ENCODE measurements at places on chromosomes 4 and X. TPM values are rescaled to one million over a fixed set of nuclear protein-coding genes. Genes with fewer than 3 reads are reported as not detected.

DNA sequence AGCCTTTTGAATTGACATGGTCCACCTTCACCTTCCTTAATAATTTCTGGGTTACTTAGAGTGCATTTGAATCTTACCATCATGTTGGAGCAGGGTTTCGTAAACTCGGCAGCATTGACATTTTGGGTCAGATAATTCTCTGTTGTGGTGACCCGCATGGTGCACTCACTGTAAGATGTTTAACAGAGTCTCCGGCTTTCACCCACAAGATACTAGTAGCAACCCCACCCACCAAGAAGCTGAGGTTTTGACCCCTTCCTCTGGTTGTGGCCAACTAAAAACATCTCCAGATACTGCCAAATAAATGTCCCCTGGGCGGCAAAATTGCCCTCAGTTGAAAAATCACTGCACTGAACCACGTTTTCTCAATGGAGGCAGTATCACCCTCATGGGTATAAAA, 62.7 kb downstream of the CHST7 start:
- H3K27ac ChIP-seq: no peak overlapping the region
- H3K36me3 ChIP-seq: peaks cover 8% of the 10 kb centered on the region
- no peak for DNase-seq
- no peaks in the 10 kb centered on the region for H3K4me1 ChIP-seq
- H3K4me3 ChIP-seq: no peak overlapping the region

DNA sequence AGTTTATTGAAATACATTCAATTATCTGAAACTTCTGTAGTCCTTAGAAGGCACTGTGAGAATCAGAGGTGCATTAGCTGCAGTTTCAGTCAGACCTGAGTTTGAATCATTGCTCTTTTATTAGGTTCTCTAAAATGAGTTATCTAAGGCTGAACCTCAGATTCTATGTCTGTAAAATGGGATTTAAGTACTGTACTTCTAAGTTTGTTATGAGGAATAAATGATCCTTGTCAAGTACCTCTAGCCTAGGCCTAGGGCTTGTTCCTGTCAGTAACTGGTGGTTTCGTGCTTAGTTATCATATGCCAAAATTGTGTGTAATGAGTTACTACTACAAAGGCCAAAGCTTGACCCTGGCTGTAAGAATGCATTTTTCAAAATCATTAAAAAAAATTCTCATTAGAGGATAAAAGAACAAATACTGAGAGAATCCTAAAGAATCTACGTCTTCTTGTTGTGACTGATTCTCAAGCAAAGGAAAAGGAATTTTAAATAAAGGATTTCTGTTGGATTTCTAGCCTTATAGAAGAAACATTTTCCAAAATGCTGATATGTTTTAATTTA, 65.8 kb downstream of the SLIT2 start:
- no peaks in the 10 kb centered on the region for H3K27me3 ChIP-seq
- H3K27ac ChIP-seq: no peak overlapping the region
- no peak overlapping the region for H3K4me3 ChIP-seq
- DNase-seq: no peak
- no peaks in the 10 kb centered on the region for H3K4me1 ChIP-seq

- H3K4me3 ChIP-seq: no peak overlapping the region
- no peak for DNase-seq
- peaks cover 33% of the 10 kb centered on the region for H3K27me3 ChIP-seq
- no peaks in the 10 kb centered on the region for H3K4me1 ChIP-seq
- no peak overlapping the region for H3K27ac ChIP-seq
- H3K36me3 ChIP-seq: no peaks in the 10 kb centered on the region
Observed at GRCh38 chr4:121326597-121326996, 54.2 kb downstream of the QRFPR start.

DNA sequence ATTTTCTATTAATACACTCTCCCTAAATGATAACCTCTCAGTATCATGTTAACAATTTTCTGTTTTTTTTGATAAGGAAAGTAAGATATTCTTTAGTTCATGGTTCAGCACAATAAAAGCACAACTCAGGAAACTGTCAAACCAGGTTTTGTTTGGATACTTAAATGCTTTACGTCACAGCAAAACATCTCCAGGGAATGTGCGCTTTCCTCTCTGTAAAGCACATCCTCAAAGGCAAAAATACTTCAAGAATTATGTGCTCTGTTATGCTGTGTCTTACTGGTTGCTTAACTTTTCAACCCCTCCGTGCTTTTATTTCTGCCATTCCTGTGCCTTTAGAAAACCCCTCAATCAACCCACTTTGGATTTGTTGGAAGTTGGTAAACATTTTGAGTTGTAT, 27.8 kb downstream of the SNX25 start:
- no peak overlapping the region for H3K4me3 ChIP-seq
- no peaks in the 10 kb centered on the region for H3K36me3 ChIP-seq
- H3K27ac ChIP-seq: no peak overlapping the region
- no peak for DNase-seq
- H3K27me3 ChIP-seq: no peaks in the 10 kb centered on the region
- no peaks in the 10 kb centered on the region for H3K4me1 ChIP-seq

DNA sequence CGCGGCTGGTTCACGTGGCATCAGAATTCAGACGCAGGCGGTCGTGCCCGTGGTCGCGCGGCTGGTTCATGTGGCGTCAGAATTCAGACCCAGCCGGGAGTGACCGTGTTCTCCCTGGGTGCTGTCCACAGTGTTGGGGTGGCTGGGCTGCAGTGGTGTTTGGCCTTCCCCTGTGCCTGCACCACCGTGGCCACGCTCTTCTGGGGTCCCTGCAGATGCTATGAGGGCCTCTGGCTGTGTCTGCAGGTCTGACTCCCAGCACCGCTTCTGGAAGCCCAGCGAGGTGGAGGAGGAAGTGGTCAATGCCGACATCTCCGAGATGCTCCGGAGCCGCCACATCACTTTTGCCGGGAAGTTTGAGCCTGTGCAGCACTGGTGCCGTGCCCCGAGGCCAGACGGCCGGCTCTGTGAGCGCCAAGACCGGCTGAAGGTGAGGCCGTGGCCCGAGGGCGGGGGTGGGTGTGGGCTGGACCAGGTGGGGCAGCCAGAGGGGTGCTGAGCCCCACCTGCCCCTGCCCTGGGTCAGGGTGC, 26.4 kb downstream of the NKX1-1 start:
- H3K27me3 ChIP-seq: no peaks in the 10 kb centered on the region
- H3K4me3 ChIP-seq: no peak overlapping the region
- H3K36me3 ChIP-seq: no peaks in the 10 kb centered on the region
- no peaks in the 10 kb centered on the region for H3K4me1 ChIP-seq
- no peak overlapping the region for H3K27ac ChIP-seq

GRCh38 chr4:109833756-109834155, 6.0 kb downstream of the RRH start:
- no peaks in the 10 kb centered on the region for H3K27me3 ChIP-seq
- H3K4me1 ChIP-seq: no peaks in the 10 kb centered on the region
- no peak overlapping the region for H3K4me3 ChIP-seq
- no peak for DNase-seq

- no peaks in the 10 kb centered on the region for H3K27me3 ChIP-seq
- peaks cover 6% of the 10 kb centered on the region for H3K4me1 ChIP-seq
- H3K27ac ChIP-seq: no peak overlapping the region
- DNase-seq: no peak
Observed at GRCh38 chr4:112563431-112564200, 47.6 kb upstream of the NEUROG2 start.

GRCh38 chr4:83605210-83605609, 69.3 kb downstream of the GPAT3 start:
- peaks cover 14% of the 10 kb centered on the region for H3K36me3 ChIP-seq
- H3K4me1 ChIP-seq: peaks cover 9% of the 10 kb centered on the region
- no peak overlapping the region for H3K27ac ChIP-seq

DNA sequence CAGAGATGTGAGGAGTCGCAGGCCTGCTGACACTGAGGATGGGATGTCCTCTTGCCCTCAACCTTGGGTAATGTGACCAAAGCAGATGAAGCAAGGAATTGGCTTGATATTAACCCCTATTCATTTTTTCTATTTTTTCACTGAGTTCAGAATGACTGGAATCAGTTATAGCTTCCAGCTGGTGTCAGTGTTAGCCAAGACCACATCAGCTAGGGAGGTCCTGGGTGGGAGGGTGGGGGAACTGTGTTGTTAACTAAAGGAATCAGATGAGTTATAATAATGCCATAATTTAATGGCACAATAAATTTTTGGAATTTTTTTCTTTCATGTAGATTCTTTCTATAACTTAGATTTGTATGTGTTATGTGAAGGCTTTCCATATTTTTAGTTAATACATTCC, 91.9 kb downstream of the EGF start:
- H3K4me3 ChIP-seq: no peak overlapping the region
- no peak for DNase-seq
- no peak overlapping the region for H3K27ac ChIP-seq
- no peaks in the 10 kb centered on the region for H3K27me3 ChIP-seq

DNA sequence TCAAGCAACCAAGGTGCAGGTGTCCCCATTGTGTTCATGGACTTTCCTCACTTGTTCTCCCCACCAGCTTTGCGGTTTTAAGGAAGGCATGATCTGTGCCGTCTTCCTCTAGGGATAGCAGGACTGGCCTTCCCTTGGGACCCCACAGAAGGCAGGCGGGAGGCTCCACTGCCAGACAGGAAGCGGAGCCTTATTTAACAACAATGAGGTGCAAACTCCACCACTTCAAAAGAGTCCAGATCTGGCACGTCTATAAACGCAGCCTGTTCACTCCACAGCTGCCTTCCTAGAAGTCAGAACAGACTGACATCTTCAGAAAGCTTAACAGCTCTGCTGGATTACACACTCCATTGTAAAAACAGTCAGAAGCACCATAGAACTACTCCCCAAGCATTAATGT, 1.7 kb upstream of the GPR143 start:
- no peak overlapping the region for H3K27ac ChIP-seq
- H3K36me3 ChIP-seq: no peaks in the 10 kb centered on the region
- H3K4me3 ChIP-seq: no peak overlapping the region
- H3K27me3 ChIP-seq: no peaks in the 10 kb centered on the region

- peaks cover 14% of the 10 kb centered on the region for H3K4me1 ChIP-seq
- no peak overlapping the region for H3K4me3 ChIP-seq
- H3K27ac ChIP-seq: no peak overlapping the region
- no peak for DNase-seq
- H3K27me3 ChIP-seq: no peaks in the 10 kb centered on the region
- no peaks in the 10 kb centered on the region for H3K36me3 ChIP-seq
Observed at GRCh38 chr4:72977936-72978485, 91.5 kb downstream of the COX18 start.

DNA sequence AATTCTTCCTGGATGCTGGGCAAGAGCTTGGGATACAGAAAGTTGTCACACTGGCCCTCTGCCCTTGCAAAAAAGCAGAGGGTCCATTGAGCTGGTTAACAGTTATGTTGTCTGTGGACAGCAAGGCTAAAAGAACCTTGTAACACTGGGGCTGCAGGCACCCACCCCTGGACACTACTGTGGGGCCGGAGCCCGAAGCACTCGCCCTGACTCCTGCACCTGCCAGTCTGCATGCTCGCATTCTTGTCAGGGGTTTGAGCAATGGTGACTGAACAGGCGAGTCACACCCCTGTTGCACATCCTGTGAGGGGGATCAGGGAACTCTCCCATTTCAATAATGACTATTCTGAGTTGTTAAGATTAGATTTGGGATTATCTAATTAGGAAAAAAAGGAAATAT, 23.6 kb downstream of the ADH4 start:
- DNase-seq: no peak
- no peaks in the 10 kb centered on the region for H3K4me1 ChIP-seq
- H3K4me3 ChIP-seq: no peak overlapping the region
- no peaks in the 10 kb centered on the region for H3K27me3 ChIP-seq
- H3K36me3 ChIP-seq: no peaks in the 10 kb centered on the region
- no peak overlapping the region for H3K27ac ChIP-seq

HSD17B13 gene
- total RNA-seq: not detected

ZMAT1 gene
- not detected for total RNA-seq

SLC6A8 gene
- total RNA-seq: 45.3 TPM

MAGEA6 gene
- 1.3 TPM for total RNA-seq

PAGE1 gene
- total RNA-seq: 1.7 TPM

Measured in PC-3 (cell line).